ENCODE measurements at places on chromosomes 6 and 20.

DNA sequence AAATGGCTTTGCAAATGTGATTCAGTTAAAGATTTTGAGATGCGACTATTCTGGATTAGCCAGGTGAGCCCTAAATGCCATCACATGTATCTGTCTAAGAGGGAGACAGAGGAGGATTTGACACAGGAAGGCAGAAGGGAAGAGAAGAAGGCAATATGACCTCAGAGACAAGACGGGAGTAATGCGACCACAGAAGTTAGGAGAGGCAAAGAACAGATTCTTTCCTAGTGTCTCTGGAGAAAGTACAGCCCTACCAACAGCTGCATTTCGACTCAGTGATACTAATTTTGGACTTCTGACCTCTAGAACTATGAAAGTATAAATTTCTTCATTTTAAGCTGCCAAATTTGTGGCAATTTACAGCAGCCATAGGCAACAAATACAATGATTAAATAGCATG is 24.2 kb upstream of the TPD52L1 start:
- no peak for DNase-seq

- DNase-seq, result no peak
Observed at GRCh38 chr20:36217226-36217625, 19.1 kb upstream of the AAR2 start.

DNA sequence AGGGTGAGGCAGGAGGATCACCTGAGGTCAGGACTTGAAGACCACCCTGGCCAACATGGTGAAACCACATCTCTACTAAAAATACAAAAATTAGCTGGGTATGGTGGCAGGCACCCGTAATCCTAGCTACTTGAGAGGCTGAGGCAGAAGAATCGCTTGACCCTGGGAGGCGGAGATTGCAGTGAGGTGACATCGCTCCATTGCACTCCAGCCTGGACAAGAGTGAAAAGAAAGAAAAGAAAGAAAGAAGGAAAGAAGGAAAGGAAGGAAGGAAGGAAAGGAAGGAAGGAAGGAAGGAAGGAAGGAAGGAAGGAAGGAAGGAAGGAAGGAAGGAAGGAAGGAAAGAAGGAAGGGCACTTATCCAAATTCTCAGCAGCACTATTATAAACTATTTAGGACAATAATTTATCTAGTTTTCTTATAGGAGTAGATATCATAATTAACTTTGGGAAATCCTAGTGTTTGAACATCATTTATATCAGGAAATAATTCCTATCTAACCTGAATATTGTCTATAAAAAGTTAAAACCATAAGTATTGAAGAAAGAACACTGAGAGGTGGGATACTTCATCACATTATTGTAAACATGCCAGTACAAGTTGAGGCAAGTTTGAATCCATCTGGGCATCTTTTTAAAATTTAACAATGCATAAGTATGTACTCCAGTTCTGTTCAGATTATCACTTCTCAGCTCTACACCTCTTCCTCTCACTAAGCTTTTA is 305.5 kb downstream of the SLC35F1 start:
- no peak for DNase-seq

GRCh38 chr6:24991810-24992467 is 56.2 kb upstream of the RIPOR2 start:
- DNase-seq, result peak; percentile 46

- no peak for DNase-seq
Observed at GRCh38 chr20:63864545-63864977, 509 bp upstream of the TPD52L2 start.
